ENCODE measurements at places on chromosomes 6 and 20. TPM values are rescaled to one million over a fixed set of nuclear protein-coding genes. Genes with fewer than 3 reads are reported as not detected.

The SLC32A1 gene
- total RNA-seq: not detected

The EYA2 gene
- 0.70 TPM for total RNA-seq

The STX11 gene
- total RNA-seq: 1.7 TPM

The IYD gene
- total RNA-seq: not detected

The PBOV1 gene
- not detected for total RNA-seq

The PACSIN1 gene
- not detected for total RNA-seq

The TRIM15 gene
- not detected for total RNA-seq

The SLC35D3 gene
- total RNA-seq: not detected

The CGA gene
- total RNA-seq: not detected

The IL20RA gene
- 0.12 TPM for total RNA-seq

The GSS gene
- total RNA-seq: 66.1 TPM

The CCDC28A gene
- 13.2 TPM for total RNA-seq

The SLC35F1 gene
- total RNA-seq: not detected

The APCDD1L gene
- total RNA-seq: 26.5 TPM

The OLIG3 gene
- not detected for total RNA-seq

The OTOR gene
- total RNA-seq: not detected

The RBBP9 gene
- total RNA-seq: 24.1 TPM

The TPBG gene
- 16.4 TPM for total RNA-seq

The LHFPL5 gene
- not detected for total RNA-seq

The NOTCH4 gene
- 0.82 TPM for total RNA-seq

The PRSS16 gene
- not detected for total RNA-seq

The SFTA2 gene
- not detected for total RNA-seq

The KIF6 gene
- 1.3 TPM for total RNA-seq

The NR2E1 gene
- not detected for total RNA-seq

The ERVFRD-1 gene
- total RNA-seq: not detected

The NNAT gene
- 0.23 TPM for total RNA-seq

The ENPP1 gene
- 1.5 TPM for total RNA-seq

The CLVS2 gene
- not detected for total RNA-seq

The TTK gene
- total RNA-seq: 0.70 TPM

The PRKN gene
- total RNA-seq: 3.9 TPM

The CLPSL2 gene
- total RNA-seq: not detected

The HFE gene
- 7.1 TPM for total RNA-seq

The RAET1E gene
- total RNA-seq: 0.47 TPM

The ANKRD6 gene
- total RNA-seq: 16.5 TPM

The SEMG1 gene
- not detected for total RNA-seq

Measured in smooth muscle cell of the coronary artery (primary cell).